ENCODE measurements at places on chromosomes 7 and 10.

DNA sequence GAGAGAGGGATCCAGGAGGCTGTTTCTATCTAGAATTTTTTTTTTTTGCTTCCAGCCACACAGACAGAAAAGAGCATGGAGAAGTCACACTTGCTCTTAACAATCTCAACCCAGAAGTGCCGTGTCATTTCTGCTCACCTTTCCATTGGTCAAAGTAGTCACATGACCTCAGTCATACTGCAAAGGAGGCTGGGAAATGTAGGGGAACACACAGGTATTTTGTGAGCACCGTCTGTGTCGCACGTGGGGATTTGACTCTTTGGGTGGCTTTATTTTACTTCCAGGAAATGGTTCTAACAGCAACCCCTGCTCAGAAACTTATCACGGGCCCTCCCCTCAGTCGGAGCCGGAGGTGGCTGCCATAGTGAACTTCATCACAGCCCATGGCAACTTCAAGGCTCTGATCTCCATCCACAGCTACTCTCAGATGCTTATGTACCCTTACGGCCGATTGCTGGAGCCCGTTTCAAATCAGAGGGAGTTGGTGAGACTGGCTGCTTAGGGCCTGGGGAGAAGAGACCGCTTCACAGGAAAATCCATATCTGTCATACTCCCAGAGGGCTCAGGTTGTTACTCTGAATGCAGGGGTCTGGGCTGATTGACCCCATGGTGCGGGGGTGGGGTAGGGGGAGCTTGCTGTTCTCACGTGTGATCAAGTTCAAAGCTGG lies 13.1 kb upstream of the CPA1 start:
- no peak for DNase-seq

GRCh38 chr10:4397337-4397736 lies 428.7 kb upstream of the AKR1E2 start:
- DNase-seq, result no peak

- DNase-seq, result no peak
Measured at GRCh38 chr7:152355474-152356057, 80.2 kb downstream of the KMT2C start.

DNA sequence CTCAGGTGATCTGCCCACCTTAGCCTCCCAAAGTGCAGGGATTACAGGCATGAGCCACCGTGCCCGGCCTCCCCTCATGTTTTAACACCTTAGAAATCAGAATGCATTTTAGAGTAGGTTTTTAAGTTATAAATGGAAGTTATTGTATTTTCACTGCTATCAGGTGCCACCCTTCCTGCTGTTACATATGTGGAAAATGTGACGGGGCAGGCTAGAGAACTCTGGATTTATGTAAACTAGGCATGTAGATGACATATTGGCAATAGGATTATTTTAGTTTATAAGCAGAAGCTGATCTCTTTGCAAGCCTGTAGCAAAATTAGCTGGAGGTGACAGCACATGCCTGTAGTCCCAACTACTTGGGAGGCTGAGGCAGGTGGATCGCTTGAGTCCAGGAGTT lies 2.1 kb downstream of the CASP2 start:
- no peak for DNase-seq

- no peak for DNase-seq
Measured at GRCh38 chr7:46237466-46237865, 316.4 kb upstream of the IGFBP3 start.

DNA sequence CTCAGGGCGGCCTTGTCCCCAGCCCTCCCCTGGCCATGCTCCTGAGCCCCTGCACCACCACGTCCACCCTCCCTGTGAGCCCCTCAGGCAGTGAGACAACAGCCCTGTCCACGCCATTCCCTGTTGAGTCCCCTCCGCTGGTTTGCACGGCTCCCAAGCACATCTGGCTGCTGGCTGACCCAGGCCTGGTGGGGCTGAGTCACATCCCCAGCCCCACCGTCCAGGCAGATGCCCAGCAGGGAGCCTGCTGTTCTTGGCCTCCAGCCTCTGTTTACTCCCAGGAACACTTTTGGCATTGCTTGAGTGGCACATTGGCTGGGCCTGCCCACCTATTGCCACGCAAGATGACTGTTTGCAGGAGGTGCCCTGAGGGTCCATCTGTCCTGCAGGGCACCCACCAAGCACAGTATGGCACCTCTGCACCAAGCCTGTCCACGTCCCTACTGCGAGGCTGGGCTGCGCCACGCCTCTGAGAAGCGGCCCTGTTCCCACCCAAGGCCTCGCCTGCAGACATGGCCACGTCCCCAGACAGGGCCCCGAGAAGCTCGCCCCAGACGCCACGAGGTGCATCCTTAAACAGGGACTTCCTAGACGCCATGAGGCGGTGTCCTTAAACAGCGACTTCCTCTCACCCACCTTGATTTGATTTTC lies 48.4 kb upstream of the INPP5A start:
- no peak for DNase-seq

DNA sequence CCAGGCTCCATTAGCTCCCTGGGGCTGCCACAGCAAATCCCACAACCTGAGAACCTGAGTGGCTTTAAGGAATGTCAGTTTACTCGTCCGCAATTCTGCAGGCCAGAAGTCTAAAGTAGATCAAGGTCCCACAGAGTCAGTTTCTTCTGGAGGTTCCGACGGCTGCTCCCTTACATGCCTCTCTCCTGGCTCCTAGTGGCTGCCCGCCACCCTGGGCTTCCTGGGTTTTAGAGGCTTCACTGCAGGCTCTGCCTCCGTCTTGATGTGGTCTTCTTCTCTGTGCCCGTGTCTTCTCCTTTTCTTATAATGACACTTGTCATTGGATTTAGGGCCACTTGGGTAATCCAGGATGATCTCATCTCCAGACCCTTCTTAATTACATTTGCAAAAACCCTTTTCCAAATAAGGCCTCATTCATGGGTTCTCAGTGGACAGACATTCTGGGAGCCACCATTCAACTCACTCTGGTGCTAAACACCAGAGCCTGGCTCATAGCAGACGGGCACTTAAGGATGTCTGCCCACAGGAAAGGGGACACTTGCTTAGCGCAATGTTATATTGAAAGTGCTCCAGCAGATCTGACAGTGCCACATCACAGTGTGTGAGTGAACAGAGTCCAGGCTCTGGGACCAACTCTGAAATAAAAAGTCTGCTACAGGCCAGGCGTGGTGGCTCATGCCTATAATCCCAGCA lies 77.6 kb downstream of the VWC2 start:
- no peak for DNase-seq

- no peak for DNase-seq
Measured at GRCh38 chr10:106301146-106301545, 863.4 kb downstream of the SORCS1 start.

DNA sequence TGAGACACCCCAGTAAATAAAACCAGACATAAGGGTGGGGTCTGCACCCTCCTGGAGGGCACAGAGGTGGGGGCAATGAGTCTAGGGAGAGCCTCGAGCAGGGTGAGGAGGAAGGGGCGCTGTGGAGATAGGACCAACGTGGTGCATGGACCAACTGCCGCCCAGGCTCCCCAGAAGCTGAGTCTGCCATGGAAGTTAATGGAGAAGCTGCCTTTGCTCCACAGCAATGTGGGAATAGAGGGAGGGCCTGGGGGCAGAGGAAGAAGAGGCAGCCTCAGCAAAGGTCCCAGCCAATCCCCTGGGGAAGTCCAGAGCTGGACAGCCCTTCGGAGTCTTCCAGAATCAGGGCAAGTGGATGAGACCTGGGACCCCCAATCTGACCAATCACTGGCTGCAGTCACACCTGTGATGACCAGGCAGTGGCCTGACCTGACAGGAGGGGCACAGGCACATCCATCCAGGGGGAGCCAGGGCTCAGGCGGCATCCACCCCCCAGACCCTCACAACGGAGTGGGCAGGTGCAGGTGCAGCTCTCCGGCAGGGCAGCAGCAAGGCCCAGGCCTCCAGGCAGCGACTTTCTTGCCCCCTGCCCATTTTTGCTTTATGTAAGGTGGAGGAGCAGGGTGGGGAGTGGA lies 242.2 kb upstream of the PPP2R2D start:
- no peak for DNase-seq

- no peak for DNase-seq
Measured at GRCh38 chr7:66250711-66251110, 45.6 kb downstream of the TPST1 start.

Data from stimulated activated CD4-positive, alpha-beta T cell treated with anti-CD3 and anti-CD28 coated beads, Interleukin-1b, Interleukin-23, amount 100 ng/mL, for 1 hour (primary cell).